Psoas muscle (tissue), 8 donors: ENCODE measurements at places on chromosomes 6 and 20. TPM values are rescaled to one million over a fixed set of nuclear protein-coding genes. Genes with fewer than 3 reads are reported as not detected.
A peak's percentile ranks its signal among the peaks of the same experiment; 100 is the strongest.

- DNase-seq, result no peak
Observed at GRCh38 chr20:7196481-7196880, 429.0 kb downstream of the BMP2 start.

- no peak for DNase-seq
Observed at GRCh38 chr6:20819774-20820400, 285.6 kb downstream of the CDKAL1 start.

- DNase-seq, result no peak
Observed at GRCh38 chr6:45681860-45682511, 304.3 kb upstream of the SUPT3H start.

Gene CNBD2
- total RNA-seq, result 7.9 TPM

GRCh38 chr6:38389875-38390274, 249.9 kb downstream of the BTBD9 start:
- no peak for DNase-seq

DNA sequence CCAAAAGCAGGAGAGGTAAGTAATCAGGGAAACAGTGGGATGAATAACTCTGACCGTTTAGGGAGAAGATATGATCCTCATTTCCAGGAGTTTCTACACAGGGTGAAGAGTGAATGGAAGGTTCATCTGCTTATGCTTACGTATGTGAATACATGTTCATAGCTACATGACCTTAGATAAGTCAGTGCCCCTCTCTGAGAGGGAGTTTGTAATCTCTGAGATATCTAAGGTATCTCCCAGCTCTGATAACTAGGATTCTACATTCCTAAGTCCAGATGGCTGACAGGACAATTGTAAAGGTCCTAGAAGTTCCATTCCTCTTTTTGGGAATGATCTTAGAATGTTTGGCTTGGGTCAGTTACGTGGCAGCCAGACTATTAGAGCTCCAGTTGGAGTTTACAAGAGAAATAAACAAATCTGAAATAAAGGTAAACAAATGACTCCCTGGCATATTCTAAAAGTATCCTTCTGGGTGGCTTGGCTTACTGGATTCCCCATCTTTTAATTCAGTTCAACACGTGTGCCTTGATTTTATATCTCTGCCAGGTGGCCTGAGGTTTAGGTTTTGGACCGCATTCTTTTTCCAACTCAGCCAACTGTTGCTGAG, 15.8 kb downstream of the PROCR start:
- no peak for DNase-seq

- DNase-seq, result no peak
Observed at GRCh38 chr6:4747588-4747987, 28.6 kb upstream of the CDYL start.

DNA sequence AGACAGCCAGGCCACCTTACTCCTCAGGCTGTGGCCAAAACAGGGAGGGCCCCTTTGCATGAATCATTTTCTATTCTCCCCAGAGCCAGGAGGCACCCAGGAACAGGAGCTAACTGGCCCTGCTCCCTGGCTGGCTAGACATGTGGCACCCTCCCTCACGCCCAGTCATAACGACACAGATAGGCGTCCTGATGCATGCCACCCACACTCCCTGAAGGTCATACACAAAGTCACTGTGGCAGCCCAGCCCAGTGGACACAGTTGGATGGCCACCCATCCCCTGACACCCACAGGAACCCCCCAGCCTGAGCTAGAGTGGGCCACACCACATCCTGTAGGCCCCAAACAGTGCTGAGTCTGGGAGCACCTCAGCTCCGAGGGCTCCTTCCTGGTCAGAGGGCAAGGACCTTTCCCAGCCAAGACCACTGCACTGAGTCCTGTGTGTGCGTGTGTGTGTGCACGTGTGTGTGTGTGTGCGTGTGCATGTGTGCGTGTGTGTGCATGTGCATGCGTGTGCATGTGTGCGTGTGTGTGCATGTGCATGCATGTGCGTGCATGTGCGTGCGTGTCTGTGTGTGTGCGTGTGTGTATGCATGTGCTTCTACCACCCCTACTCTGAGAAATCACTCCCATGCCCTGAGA, 21.6 kb downstream of the TFEB start:
- DNase-seq, result peak; percentile 71

DNA sequence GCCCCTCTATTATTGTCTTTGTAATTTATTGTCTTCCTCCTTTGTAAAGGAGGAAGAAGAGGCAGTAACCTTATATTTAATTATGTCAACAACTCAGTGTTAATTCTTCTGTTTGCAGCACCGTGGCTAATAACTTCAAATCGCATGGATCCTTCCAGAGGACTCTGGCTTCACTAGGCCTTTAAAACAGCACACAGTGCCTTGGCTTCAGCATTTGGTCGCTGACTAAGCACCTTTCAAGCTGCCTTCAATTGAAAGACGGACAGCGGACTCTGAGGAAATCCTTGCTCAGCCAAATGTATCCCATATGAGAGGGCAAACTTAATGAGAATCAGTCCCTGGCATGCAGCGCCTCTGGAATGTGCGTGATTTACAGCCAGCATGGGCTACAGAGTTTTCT, 64.2 kb downstream of the SGK1 start:
- DNase-seq, result no peak

DNA sequence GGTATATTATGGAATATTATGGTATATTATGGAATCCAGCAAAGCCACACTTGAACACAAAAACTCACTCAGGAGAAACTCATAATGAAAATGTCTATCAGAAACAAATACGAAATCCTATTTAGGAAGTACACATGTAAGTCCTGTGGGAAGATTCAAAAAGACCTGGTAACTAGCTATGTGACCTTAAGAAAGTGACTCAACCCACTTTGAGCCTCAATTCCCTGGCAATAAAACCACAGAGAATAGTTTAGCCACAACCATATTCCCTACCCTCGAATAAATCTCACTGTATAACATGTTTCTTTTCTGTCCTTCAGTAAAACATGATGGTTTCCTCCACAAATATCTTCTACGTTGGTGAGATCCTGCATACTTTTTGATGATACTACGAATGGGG, 56.4 kb downstream of the ZMYND8 start:
- no peak for DNase-seq

GRCh38 chr6:31879901-31880300, 1.1 kb upstream of the SLC44A4 start:
- DNase-seq, result no peak

Gene STMN3
- 2.4 TPM for total RNA-seq

GRCh38 chr6:20866036-20866435, 331.8 kb downstream of the CDKAL1 start:
- no peak for DNase-seq

Gene SLC44A4
- total RNA-seq, result not detected

- no peak for DNase-seq
Observed at GRCh38 chr6:46655803-46656202, 3.0 kb downstream of the SLC25A27 start.

Gene TFAP2D
- total RNA-seq, result not detected

Gene ARMC12
- total RNA-seq, result 0.58 TPM

DNA sequence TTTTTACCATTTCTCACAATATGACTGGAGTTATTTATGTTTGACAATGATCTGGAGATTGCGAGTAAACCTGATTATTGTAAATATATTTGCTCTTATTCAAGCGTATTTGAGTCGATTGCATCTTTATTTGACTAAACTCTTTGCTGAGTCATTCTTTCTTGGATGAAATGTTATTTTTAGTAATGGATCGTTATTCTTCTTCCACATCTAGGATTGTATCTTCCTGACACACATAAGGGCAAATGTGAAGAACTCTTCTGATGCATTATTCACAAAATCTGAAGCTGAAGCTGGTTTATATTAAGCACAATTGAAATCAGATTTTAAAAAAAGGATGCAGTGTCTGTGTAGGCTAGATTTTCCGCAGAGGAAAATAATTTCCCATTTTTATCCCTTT, 68.2 kb downstream of the SEL1L2 start:
- no peak for DNase-seq

GRCh38 chr6:19465256-19465655, 371.9 kb upstream of the ID4 start:
- DNase-seq, result no peak

Gene IL20RA
- 0.40 TPM for total RNA-seq

GRCh38 chr6:1136827-1137226, 175.1 kb upstream of the FOXQ1 start:
- DNase-seq, result no peak

Gene QRSL1
- total RNA-seq, result 19.1 TPM

Gene FNDC11
- not detected for total RNA-seq
